ENCODE measurements at places on chromosomes 12 and 14.
A peak's percentile ranks its signal among the peaks of the same experiment; 100 is the strongest.

DNA sequence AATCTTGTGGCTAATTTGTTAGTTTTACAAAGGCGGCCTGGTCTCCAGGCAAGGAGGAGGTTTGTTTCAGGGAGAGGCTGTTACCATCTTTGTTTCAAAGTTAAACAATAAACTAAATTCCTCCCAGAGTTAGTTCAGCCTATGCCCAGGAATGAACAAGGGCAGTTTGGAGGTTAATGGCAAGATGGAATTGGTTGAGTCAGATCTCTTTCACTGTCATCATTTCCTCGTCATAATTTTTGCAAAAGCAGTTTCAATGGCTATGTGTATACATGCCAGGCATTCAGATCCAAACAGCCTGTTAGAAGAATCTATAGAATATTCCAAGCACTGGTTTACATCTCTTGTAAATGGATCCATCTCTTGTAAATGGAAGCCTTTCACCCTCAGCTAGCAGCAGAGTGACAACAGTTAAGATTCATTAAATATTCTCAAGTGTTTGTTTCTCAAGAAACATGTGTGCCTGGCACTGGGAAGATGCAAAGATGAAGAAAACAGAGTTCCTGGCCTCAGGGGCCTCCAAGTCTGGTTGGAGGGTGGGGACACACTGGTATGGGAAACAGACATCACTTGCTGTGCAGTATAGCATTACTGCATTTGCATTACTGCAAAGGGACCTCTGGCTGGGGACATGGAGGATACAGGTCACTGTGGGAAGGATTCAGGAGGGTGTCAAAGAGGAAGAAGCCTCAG is 65.8 kb downstream of the RIN3 start:
- DNase-seq, result peak; percentile 45

DNA sequence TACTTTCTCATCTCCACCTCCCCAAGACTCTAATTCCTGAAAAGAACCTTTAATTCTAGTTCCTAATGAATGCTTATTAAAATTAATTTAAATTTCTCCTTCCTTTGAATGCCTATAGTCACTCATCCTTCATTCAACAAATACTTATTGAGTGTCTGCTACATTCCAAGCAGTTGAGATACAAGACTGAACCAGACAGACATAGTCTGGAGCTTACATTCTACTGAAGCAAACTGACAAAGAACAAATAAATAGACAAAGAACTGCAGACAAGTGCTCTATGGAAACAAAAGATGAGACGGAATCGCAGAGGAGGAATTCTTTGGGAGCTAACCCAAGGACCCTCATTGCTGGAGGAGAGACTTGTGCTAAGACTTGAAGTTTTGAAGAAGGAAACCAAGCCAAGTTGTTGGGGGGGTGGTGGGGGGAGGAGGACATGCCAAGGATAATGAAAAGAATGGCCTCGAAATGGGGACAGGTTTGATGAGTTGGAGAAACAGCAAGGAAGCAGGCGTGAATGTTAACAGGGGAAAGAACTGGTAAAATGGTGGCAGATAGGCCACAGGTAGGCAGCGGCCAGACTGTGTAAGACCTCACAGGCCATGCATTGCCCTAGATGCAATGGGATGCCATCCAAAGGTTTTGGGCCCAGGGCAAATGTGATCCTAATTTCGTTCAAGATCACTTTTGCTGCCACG is 9.7 kb upstream of the TDG start:
- DNase-seq, result peak; percentile 36

DNA sequence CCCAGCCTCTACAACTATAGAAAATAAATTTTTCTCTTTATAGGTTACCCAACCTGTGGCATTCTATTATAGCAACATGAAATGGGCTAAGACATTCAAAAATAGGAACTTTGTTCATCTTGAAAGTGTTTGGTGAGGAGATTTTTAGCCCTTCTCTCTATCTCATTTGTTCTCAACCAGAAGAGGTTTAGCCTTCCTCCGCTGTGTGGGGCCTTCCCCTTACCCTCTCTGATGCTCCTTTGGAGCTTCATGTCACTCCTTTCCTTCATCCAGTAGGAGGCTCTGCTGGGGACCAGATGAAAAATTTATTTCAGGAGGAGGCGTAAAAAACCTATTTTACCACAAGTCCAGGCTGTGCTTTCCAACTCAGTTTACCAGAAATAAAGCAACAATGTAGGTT is 94.1 kb downstream of the RTN1 start:
- DNase-seq, result no peak

DNA sequence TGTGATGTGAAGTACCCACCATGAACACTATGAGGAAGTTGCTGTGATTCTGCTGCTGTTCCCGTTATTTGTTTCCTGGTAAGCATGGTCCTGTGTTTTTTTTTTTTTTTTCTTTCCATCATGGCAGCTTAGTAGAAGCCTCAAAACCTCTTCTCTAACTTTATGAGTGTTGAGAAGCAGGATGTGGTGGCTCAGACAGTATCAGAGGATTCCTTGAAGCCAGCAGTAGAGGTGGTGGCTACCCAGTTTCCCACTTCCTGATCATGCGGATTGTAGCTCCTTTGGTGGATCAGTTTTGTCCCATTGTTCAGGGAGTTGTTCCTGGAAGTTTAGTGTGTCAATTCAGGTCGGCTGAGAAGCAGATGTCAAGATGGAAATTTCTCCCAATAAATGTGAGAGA is 175.8 kb downstream of the ATP23 start:
- DNase-seq, result no peak

- no peak for DNase-seq
These were observed 127.3 kb downstream of the SCARB1 start for GRCh38 chr12:124736115-124737039.

DNA sequence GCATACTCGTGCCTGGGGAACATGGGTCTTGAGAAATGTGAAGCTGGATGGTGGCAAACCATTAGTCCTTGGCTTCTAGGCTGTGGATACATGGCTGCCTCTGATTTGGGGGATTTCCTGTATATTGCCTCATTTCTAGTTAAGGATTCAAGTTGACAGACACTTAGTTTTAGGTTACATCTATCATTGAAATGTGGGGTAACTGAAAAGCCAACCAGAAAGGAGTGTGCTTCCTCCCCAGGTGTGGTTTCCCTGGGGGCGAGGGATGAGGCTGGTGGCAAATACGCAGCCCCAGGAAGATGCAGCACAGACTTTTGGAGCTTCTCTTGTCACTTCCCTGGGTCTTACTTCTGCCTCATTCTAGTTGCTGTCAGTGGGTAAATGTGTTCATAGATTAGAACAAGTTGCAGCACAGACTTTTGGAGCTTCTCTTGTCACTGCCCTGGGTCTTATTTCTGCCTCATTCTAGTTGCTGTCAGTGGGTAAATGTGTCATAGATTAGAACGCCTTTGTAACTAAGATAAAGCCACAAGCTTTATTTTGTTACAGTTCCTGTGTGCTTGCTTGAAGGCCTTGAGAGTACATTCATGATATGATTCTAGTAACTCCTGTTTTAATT is 85.1 kb downstream of the BORCS5 start:
- no peak for DNase-seq

All from fibroblast of skin of abdomen (primary cell).